Activated gamma-delta T cell (primary cell): ENCODE measurements at places on chromosomes 3 and 15.
A peak's percentile ranks its signal among the peaks of the same experiment; 100 is the strongest.

- no peak for DNase-seq
Measured at GRCh38 chr15:30065025-30065801, 17.5 kb upstream of the GOLGA8J start.

DNA sequence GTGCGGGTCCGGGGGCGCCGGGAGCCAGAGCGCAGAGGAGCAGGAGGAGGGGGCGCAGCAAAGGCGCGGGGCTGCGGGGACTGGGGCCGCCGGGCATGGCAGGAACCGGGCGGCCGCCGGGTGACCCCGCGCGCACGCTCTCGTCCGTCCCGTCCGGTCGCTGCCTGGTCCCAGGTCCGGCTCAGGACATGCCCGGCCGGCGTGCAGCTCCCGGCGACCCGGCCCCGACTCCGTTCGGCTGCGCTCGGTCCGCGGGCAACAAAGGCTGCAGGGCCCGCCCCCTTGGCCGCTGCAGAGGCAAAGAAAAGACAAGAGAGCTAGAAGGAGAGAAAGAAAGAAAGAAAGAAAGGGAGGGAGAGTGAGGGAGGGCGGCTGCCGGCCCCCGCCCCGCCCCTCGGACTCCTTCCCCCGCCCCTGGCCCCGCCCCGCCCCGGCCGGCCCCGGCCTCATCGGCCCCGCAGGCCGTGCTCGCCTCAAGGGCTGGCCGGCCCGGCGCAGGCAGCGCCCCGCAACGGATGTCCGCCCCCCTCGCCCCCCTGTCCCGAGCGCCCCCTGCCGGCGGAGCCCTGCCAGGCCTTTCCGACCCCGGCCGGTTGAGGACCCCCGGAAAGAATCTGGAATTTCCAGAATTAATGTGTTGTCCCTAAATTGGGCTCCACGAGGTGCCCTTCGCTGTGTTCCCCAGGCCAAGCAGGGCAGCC, at the start of gene ADAMTS7:
Gene ADAMTS7, minus strand, starts transcription at position 341 of the 701 bp plus-strand sequence. Its CDS starts 244 bp downstream, at position 97.
- DNase-seq = peak; percentile 36

GRCh38 chr15:33234020-33234461, 39.5 kb upstream of the FMN1 start:
- DNase-seq = no peak

- no peak for DNase-seq
Measured at GRCh38 chr3:132964266-132964665, 73.9 kb upstream of the TMEM108 start.

DNA sequence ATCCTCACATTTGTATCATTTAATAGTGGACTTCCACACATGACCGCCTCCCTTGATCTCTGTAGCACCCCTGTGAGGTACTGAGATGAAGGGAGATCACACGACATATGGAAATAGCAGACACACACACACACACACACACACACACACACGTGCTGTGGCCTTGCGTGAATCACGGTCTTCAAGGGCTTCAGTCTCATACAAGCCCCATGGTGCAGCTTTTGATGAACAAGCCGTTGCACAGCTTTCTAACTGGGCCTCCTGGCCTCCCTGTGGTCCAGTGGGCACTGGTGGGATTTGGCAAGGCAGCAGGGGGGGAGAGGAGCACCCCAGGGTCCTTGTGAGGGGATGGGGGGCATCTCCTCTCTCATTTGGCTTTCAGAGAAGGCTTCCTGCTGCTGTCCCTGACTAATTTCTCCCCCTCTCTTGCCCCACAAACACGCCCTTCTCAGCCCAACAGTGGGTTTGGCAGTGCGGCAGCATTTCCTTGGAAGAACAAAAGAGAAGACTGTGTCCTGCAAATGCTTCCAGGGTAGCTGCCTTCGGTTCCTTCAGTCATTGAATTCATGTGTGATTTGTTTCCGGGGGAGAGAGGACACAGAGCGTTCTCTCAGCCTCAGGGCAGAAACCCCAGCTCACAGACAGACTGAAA, 98.7 kb downstream of the SMAD6 start:
- no peak for DNase-seq

GRCh38 chr3:141231952-141232823, 563 bp downstream of the PXYLP1 start:
- DNase-seq = peak; percentile 27

- no peak for DNase-seq
Measured at GRCh38 chr15:85973584-85974347, 105.9 kb upstream of the AGBL1 start.

- DNase-seq = no peak
Measured at GRCh38 chr3:38314764-38315487, 31.7 kb upstream of the XYLB start.

- peak; percentile 10 for DNase-seq
Measured at GRCh38 chr3:71581457-71582035, 2.0 kb downstream of the FOXP1 start.

DNA sequence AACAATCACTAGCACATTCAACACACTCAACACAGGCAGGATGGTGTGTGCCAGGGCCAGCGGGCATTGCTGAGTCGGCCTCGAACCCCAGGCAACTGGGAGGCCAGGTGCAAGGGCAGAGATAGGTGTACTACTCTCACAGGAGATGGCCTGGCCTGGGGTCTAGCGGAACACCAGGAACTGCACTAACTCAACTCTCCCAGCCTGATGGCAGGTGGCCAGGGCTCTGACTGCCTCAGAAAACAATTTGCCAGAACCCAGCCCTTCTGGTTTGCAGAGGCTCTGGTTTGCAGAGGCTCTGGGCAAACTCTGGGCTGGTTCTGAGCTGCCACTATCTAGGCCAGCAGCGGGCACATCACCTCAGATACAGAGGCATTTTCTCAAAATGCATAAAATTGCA, 229.2 kb upstream of the CHRNA7 start:
- no peak for DNase-seq

- no peak for DNase-seq
Measured at GRCh38 chr3:22419261-22419660, 668.3 kb upstream of the ZNF385D start.

DNA sequence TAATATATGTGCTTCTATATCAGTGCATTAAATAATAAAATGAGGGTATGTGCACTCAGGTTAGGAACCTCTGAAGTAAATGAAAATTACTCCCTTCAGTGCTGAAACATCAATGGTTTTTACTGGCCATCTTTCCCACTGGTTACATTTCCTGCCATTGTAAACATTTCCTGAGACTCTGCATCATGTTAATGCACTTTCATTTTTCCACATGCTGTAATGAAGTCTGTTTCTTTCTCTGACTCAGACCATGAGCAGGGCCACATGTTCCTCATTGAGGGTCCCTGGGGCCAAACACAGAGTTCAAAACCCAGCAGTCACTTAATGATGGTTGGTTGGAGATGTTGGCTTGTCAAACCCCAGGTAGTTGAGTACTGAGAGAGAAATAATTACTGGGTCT, 15.3 kb downstream of the FAM3D start:
- DNase-seq = no peak
